ENCODE measurements at places on chromosomes 6 and 20.

DNA sequence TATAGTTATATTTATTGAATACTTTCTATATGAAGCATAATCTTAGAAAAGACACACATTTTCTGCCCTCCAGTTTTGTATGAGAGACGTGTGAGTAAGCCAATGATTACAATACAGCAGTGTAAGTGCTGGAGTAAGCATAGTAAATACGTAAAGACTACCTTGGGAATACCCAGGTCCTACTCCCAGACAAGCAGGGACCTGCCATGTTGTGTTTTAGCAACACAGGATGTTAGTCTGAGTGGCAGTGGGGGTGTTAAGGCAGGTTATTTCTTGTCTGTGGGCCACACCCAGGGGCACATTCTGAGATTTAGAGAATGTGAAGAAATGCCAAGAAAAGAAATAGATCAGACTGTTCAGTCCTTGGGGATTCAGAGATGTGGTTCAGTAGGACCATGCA is 34.3 kb upstream of the RNF144B start:
- no peak for DNase-seq

GRCh38 chr6:68192988-68193387 is 442.1 kb upstream of the ADGRB3 start:
- DNase-seq: no peak

DNA sequence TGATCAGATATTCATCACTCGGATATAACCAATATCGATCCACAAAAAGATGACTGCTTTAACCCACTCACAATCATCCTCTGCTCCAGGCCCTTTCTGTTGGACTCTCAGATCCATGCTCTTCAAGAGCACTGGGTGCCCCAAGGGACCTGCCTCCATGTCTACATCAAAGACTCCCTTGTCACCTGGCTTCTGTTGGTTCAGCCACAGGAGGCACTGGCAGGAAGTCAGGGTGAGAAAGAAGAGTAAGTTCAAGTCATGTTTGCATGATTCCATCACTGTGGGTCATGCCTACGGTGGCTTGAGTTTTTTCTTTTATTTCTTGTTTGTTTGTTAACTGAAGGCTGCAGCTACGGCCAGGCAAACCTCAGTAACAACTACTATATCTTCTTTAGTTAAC is 243.3 kb downstream of the ADGRG6 start:
- no peak for DNase-seq

DNA sequence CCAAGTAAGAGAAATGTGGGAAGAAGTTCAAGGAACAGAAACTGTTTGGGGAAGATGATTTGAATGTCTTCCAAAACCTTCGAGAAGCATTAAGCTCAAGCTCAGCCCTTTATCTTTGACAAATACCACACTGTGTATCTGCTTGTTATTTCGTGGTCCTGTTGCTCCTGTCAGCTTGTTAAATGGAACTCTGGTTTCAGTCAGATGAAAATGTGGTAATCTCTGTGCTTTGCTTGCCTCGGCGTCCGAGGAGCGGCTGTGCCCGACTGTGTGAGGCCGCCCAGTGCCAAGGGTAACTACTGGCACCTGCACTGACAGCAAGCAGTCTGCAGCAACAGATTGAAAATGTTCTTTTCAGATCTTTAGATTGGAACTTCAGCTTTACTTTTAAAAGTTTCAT is 577.9 kb upstream of the FLRT3 start:
- no peak for DNase-seq

- no peak for DNase-seq
Measured at GRCh38 chr6:11999246-11999645, 12.9 kb upstream of the HIVEP1 start.

DNA sequence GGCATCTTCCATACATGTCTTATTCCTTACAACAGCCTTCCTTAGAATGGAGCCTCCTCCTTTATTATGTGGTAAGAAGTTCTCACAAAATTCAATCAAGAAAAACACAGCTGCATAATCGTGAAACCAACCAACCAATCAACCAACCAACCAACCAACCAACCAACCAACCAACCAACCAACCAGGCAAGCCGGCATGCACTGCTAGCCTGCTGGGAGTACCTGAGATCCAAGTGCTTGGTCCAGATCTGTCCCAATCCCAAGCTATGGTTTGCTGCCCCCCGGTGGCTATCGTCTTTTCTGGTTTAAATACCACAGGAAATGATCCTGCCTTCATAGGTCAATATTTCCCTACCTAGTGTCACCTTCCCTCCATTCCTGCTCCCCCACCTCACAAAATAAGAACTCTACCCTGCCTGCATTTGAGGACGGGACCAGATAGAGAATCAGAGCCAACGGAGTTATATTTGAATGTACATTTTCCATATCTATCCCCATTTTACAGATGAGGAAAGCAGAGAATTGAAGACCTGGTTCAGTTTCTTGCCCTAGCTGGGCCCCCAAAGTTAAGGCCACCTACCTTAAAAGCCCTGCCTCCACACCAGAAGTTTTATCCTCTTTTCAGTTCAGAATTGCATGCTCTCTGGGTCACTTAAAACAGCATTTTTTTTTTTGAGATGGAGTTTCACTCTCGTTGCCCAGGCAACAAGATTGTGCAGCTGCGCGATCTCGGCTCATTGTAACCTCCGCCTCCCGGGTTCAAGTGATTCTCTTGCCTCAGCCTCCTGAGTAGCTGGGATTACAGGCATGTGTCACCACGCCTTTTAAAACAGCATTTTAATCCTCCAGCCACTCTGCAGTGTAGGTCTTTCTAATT is 27.1 kb downstream of the RAB44 start:
- peak; percentile 19 for DNase-seq

GRCh38 chr6:6808343-6808742 is 219.8 kb downstream of the LY86 start:
- DNase-seq: no peak

DNA sequence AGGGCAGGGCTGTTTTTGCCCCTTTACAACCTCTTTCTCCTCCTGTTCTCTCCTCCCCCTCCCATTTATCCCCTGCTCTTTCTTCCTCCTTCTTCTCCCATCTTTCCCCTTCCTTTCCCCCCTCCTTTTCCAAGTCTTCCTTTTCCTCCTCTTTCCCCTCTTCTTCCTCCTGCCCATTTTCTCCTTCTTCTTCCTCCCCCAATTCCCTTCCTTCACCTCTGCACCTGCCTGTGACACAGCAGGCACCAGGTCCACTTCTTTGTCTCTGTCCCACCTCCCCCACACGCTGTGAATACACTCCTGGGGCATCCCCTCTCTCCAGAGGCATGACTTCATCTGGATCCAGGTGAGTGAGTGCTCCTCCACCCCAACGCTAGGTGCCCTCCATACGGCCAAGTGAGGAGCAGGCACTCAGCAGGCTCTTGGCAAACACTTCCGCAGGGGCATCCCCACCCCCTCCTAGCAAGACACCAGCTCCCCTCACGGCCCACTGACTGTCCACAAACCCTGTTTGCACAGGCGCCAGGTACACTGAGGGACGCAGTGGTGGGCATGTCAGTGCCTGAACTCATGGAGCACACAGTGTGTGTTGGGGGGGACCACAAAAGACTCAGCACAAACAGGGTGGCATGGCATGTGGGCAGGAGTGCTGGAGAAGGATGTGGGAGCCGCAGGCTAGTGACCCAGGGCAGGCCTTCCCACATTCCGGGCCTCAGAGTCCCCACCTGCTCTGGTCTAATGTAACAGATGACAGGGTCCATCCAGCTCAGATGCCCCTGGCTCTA is 10.7 kb upstream of the TLDC2 start:
- DNase-seq: no peak

- DNase-seq: no peak
Measured at GRCh38 chr6:131250122-131250521, 114.9 kb downstream of the AKAP7 start.

DNA sequence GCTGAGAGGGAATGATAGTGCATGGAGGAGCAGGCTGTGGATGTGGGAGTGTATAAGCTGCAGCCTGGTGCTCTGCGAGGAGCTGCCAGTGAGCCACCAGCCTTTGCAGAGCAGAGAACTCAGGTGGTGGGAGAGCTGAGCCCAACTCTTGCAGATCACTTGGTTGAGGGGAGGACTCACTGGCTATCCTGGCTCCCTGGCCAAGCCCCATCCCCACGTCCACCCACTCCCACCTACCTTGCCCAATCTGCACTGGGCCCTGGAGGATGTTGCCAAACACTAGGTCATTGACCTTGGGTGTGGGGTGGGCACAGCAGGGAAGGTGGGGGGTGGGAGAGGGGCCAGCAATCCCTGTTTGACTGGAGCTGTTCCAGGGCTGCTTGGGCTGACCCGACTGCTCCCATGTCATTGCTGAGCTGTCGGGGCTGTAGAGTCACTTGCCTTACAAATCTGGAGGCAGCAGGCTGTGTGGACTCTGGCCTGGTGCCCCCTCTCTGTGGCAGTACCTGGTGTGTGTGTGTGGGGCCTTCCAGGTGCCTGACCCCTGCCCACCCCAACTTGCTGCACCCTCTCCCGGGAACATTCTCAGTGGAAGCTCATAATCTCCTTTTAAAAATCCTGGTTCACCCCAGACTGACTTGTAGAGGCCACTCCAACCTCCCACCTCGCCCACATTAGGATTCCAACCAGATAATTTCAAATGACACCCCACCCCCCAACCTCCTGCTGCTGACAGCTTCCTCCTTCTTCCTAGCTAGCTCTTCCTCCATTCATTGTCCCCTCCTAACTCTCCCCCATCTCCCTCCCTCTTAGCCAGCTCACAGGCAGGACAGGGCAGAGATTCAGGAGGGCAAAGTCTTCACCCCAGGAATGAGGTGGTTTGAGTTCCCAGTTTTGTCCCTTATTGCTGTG is 162.3 kb downstream of the MRPL14 start:
- no peak for DNase-seq

- DNase-seq: no peak
Measured at GRCh38 chr6:168190646-168191443, 111.8 kb upstream of the FRMD1 start.

- no peak for DNase-seq
Measured at GRCh38 chr6:16184129-16184528, 54.3 kb upstream of the GMPR start.

- no peak for DNase-seq
Measured at GRCh38 chr20:60926831-60927230, 325.2 kb upstream of the CDH4 start.

DNA sequence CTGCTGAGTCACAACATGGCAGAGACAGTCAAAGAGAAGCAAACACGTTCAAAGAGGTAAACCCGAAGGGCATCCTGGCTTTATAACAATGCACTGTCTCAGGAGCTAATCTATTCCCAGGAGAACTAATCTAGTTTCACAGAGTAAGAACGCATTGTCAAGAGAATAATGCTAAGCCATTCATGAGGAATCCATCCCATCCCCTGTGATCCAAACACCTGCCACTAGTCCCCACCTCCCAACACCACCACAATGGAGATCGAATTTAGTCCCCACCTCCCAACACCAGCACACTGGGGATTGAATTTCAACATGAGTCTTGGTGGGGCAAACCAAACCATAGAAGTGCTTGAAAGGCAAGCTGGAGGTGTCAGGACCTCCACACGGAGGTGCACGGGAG is 231.5 kb upstream of the ID4 start:
- DNase-seq: no peak

DNA sequence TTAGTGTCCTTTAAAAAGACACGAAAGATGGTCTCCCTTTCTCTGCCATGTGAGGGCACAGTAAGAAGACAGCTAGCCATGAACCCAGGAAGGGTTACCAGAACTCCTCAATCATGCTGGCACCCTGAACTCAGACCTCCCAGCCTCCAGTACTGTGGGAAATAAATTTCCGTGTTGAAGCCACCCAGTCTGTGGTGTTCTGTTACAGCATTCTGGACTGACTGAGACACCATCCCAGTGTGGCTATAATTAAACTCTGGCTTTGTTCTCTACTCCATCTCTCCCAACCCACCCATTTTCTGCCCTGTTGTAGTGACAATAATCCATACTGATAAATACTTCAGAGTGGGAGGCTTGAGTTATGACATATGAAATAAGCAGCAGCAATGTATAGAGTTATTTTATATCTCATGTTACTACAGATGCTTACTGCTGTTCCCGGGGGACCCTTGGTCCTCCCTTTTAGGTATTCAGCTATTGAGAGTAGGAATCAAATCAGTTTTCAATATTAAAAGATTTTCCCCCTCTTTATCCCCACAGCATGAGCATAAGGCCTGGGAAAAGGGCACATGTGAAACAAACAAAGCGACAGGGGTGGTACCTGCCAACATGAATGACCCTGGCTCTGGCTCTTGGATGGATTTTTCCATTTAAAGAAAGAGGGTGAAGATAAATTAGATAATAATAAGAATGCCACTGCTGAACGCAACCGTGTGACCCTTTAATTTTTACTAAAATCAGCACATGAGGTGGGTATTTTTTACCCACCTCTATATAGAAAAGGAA is 224.3 kb upstream of the SLC35B3 start:
- DNase-seq: no peak

- no peak for DNase-seq
Measured at GRCh38 chr6:109255946-109256640, 126.2 kb downstream of the CD164 start.

- no peak for DNase-seq
Measured at GRCh38 chr20:48679599-48679998, 148.2 kb downstream of the PREX1 start.

DNA sequence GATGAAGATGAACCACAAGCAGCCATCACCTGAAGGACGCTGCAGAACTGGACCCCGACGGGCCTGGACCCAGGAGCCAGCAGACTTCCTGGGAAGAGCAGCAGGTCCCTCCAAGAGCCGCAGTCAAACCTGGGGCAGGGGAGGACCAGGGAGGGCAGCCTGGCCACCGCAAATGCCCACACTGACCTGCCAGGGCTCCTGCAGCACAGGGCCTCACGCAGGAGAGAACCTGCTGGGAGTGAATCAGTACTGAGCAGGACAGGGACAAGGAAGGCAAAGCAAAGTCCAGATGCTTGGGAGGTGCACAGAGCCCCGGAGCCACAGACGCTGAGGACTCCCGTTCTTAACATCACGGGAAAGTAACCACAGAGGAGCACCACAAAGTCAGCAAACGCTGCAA is 75.2 kb downstream of the TAF4 start:
- DNase-seq: no peak

- no peak for DNase-seq
Measured at GRCh38 chr6:3752531-3753227, 1.2 kb upstream of the PXDC1 start.

GRCh38 chr6:52352239-52353018 is 9.5 kb upstream of the PAQR8 start:
- DNase-seq: no peak

Data from effector CD4-positive, alpha-beta T cell (primary cell).